ENCODE measurements at places on chromosomes 5 and 9.

DNA sequence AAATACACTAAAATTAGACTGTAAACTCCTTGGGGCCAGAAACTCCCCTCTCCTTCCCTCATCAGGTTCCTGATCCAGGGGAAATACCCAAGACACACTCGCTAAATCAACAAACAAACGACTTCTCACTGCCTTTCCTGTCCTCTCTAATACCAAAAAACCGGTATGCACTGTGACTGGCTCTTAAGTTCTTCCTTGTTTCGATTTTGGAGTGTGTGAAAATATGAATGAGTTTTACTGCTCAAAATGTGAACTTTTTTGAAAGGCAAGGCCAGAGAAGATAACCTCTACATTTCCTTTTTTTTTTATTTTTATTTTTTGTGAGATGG is 81.1 kb upstream of the EPB41L4B start:
- DNase-seq: no peak

DNA sequence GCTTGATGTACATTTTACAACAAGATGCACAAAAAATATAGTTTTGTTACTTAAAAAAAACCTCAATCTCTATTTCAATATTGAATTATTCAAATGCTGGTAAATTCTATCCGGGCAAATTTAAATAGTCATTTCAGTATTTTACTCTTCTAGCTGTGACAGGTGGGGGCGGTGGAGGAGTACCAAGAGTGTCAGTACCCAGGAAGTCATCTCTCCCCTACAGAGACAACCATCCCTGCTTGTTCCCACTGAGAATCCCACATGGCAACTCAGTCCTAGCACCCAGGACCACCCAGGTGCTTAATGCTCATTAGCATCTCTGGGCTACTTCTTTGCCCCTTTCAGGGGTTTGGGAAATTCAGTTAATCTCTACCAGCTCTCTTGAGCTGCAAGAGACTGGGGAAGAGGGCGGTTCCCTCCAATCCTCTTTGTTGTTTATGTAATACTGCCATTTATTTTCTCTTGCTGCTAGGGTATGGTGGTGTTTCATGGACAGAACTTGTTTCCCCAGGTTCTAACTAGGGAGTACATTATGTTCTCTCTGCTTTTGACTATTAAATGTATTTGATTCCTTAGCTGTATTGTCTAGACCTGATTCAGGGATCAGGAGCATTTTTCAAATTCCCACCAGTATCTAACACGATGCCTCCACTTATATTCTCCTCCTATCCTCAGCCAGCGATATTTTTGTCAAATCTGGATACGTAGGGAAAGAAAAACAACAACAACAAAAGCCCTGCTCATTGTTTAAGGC is 122.5 kb downstream of the CDH18 start:
- no peak for DNase-seq

DNA sequence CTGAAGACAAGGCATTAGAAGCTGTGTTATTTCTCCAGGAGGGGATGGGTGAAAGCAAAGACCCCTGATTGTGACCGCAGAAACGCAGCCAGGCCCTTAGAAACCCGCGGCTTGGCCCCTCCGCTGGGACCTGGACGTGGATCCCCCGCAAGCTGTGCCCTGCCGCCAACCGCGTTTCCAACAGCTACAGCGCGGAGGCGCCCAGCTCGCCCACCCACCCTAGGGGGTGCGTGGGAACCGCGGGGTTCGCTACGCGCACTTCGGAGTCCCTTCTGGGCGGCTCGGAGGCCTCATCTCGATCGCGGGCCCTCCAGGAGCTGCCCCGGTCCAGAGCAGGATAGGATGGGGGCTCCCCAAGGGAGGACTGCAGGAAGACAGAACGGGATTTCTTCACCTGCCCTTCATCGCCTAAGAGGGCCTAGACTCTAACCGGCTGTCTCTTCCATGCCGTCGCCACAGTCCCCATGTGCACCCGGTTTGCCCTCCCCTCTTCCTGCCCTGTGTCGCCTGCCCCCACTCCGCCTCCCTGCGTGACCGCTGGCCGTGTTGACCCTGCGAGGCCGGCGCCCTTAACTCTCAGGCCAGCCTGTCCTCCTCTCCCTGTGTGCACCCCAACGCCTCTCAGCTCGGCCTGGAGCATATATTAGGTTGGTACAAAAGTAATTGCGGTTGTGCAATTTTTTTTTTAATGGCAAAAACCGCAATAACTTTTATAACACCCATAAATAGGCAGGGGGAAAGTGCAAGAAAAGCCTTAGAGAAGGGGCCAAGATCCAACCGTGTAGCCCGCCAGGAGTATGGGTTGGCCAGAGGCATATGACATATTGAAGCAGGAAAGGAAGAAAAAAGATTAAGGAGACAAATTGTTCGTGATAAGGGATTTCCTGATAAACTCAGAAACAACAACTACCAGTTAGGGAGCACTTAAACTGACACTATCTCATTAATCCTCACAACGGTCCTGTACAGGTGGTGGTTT is 68.1 kb upstream of the FREM1 start:
- no peak for DNase-seq

DNA sequence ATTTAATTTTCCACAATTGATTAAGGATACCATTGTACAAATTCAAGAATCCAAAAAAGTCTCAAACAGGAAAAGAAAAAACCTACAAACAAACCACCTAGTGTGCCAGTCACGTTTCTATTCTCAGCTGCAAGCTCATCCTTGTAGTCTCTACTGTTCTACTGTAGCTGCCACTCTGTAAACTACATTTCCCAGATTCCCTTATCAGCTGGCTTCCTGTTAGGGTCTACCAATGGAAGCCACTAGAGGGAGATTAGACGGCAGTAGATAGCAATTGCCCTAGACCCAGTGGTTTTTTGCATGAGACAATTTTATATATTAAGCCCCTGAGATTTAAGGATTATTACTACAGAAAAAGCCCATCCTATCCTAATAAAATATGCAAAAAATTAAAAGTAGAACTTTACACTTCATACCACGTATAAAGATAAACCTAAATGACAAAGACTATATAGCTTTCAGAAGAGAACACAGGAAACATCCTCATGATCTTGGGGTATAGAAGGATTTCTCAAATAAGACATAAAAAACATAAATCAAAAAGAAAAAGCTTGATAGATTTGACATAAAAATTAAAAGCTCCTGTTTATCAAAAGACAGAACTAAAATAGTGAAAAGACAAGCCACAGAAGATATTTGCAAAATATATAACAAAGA is 37.4 kb downstream of the P4HA2 start:
- no peak for DNase-seq

GRCh38 chr9:76677481-76678055 is 86.7 kb upstream of the PCA3 start:
- DNase-seq: no peak

GRCh38 chr5:353612-354580 is 32.4 kb downstream of the AHRR start:
- DNase-seq: no peak

DNA sequence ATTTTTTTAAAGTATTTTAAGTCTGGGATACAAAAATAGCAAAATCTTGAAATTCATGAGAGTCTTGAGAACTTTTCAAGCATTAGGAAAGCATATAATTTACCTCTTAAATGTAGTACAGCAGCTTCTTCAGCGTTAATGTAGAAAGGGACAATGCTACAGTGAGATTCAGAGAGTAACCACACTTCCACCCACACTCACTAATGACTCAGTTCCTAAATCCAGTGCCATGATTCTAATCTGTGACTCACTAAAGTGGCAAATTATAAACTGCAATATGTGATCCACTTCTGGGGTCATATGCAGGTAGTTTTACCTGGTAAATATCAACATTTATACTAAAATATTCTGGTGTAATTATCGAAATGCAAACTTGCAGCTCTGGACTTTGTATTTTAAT is 434.5 kb upstream of the TUSC1 start:
- DNase-seq: no peak

DNA sequence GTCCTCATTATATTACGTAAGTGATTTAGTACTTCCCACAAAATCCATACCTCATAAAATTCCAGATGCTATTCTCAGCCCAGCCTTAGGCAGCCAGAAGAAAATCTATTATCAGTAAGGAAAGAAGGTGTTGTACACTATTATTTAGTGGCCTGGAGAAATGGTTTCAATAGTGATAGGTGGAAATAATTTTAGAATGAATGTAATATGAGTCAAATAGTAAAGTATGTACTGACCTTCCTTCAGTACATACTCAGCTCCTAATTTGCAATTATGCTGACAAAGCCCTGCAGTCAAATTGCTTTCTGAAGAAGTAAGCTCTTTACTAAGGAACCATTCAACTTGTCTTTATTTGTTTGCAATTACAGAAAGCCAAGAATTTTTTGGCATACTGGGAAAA is 409.2 kb downstream of the HTR1A start:
- DNase-seq: no peak

- DNase-seq: no peak
These were observed 60.9 kb upstream of the GLRX start for GRCh38 chr5:95883185-95884016.

- no peak for DNase-seq
These were observed 1.1 kb upstream of the NTRK2 start for GRCh38 chr9:84668196-84669012.

DNA sequence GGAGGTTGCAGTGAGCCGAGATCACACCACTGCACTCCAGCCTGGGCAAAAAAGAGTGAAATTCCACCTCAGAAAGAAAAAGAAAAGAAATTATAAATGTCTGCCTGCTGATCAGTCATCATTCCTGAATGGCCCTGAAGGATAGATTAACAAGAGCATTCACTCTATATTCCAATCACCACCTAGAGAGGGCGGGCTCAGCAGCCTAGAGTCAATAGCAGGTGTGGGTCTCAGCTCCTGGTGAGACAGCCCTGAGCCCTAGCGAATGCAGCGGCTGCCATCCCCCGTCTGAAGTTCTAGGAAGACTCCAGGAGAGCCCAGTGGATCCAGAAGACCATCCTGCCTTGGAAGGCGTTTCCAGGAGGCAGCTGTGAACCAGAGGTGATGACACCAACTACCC is 12.0 kb downstream of the FBP1 start:
- no peak for DNase-seq

- DNase-seq: no peak
These were observed 87.4 kb upstream of the HSPA9 start for GRCh38 chr5:138662599-138662998.

- DNase-seq: no peak
These were observed 53.8 kb downstream of the GLRA1 start for GRCh38 chr5:151870820-151871219.

DNA sequence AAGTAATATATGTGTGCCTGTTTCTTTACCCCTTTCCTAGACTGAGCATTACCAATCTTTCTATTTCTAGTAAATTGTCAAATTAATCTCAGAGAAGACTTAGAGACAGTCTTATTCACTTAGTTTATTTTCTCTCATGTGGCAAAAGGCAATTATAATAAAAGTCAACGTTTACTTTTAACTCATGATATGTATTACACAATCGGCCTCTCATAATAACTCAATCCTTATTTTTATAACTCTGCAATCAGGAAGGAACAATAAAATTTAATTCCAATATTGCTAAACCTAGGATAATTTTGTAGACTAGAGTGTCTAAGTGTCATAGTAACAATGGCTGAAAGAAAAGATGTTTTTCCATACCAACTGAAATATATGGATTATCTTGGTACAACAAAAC is 214.6 kb downstream of the PDE4D start:
- no peak for DNase-seq

DNA sequence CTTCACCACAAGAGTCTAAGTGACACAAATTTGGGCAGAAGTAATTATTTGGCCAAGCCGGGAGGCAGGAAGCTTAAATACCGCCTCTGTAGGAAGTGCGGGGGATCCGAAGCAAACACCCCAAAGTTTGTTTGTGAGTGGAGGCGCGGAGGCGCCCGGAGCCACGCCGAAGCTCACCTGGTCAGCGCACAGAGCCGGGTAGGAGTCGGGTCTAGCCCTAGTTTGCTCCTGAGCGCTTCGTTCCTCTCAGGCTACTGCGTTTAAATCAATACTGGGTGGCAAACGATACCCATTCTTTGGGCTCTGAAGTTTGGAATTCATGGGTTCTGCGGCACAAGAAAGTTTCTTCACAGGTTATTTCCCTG is 855 bp downstream of the MCC start:
- DNase-seq: no peak

DNA sequence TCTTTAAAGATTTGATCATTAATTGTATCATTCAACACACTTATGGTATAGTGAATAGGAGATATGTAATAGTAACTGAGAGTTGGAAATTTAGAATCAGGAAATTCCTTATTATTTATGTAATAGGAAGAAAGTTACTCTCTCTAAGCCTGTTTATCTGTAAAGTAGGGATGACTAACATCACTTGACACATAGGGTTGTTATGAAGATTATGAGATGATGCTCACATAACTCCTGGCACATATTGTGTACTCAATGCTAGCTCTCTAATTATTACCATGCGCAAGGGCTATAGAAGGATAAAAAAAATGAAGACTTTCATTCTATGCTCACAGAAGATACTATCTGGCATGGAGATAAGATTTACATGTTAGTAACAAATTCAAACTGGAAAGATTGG is 149.9 kb downstream of the ISOC1 start:
- DNase-seq: no peak

DNA sequence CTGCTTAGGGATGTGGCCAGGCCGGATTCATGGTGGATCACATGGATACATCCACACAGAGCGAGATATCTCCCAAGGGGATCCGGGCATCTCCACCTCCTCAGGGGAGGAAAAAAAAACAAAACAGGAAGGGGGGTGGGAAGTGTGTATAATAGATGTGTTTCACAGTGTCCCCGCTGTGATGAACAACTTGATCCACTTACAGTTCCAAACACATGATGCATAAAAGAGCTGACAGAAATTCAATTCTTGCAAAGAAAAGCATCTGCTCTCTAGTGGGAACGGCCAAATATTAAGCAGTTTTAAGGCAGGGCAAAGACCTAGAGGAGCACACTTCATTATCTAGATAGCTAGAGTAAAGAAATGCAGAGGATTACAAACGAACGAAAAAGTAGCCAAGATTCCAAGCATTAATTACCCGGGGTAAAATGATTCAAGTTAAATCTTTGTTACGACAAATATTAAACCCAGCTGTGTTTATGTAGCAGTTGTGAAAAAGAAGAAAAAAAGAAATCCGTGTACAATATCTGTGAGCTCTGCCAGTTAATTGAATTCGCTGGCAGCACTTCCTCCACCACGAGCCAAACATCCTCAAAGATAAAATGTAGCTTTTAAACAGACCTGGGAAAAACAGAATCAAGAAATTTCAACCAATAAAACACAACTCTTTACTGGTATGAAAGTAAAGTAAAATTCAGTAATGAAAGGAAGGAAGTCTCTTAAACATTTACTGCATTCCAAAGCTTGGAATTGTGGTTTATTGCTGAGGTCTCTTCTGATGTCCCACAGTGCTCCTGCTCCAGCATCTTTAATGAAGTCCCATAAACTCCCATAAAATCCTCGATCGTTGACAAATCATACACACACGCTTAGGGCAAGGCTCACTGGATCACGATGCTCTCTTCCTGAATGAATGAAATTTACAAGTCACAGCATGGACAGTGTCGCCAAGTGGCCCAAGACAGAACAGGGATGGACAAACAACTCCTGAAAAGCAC is 213.0 kb downstream of the CRB2 start:
- DNase-seq: no peak
